Activated CD4-positive, alpha-beta T cell treated with anti-CD3 and anti-CD28 coated beads for 48 hours (primary cell): ENCODE measurements at places on chromosomes 6 and 20.

DNA sequence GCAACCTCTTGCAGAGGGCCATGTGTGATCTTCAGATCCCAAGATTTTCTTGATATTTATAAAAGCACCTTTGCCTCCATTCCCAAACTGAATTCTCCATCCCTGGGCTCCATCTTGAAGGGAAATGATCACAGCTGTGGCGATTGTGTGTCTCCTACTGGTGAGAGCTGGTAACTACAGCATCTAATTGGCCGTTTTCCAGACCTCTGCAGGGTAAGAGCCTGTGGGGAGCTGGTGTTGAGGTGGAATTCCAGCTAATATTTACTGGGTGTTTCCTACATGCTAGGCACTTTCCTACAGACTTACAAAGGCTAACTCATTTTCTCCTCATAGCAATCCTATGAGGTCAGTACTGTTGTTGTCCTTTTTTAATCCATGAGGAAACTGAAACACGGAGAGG is 59.2 kb upstream of the FNDC1 start:
- peak; percentile 54 for DNase-seq

GRCh38 chr6:12102350-12102749 is 90.2 kb downstream of the HIVEP1 start:
- DNase-seq = no peak

GRCh38 chr6:69881322-69882151 is 15.2 kb downstream of the COL19A1 start:
- no peak for DNase-seq

GRCh38 chr6:32815996-32816395 is 806 bp downstream of the HLA-DOB start:
- no peak for DNase-seq

- no peak for DNase-seq
Measured at GRCh38 chr20:21564127-21564773, 50.4 kb upstream of the NKX2-2 start.

- no peak for DNase-seq
Measured at GRCh38 chr6:152450519-152450918, 186.6 kb downstream of the SYNE1 start.
